Naive thymus-derived CD8-positive, alpha-beta T cell (primary cell): ENCODE measurements at places on chromosomes 12 and 14. TPM values are rescaled to one million over a fixed set of nuclear protein-coding genes. Genes with fewer than 3 reads are reported as not detected.
A peak's percentile ranks its signal among the peaks of the same experiment; 100 is the strongest.

The EPYC gene
- total RNA-seq: not detected

The PRKCH gene
- 284 TPM for total RNA-seq

The ZDHHC22 gene
- total RNA-seq: not detected

The GPD1 gene
- 1.5 TPM for total RNA-seq

The GALNT16 gene
- total RNA-seq: not detected

The PLD4 gene
- 2.2 TPM for total RNA-seq

The MYO1H gene
- not detected for total RNA-seq

The SOCS2 gene
- total RNA-seq: 2.9 TPM

The CABP1 gene
- total RNA-seq: not detected

The SERPINA10 gene
- not detected for total RNA-seq

The GPR132 gene
- total RNA-seq: 36.3 TPM

The BCL2L2 gene
- 4.2 TPM for total RNA-seq

GRCh38 chr14:92659765-92660561 is 88.5 kb downstream of the LGMN start:
- peaks cover 95% of the 10 kb centered on the region for H3K36me3 ChIP-seq
- peaks cover 99% of the 10 kb centered on the region for H3K4me1 ChIP-seq
- peak overlapping the region; percentile 87 for H3K27ac ChIP-seq
- DNase-seq: no peak
- peak overlapping the region; percentile 100 for H3K4me3 ChIP-seq
- H3K27me3 ChIP-seq: no peaks in the 10 kb centered on the region

- H3K36me3 ChIP-seq: no peaks in the 10 kb centered on the region
- peaks cover 36% of the 10 kb centered on the region for H3K4me1 ChIP-seq
- H3K4me3 ChIP-seq: peak overlapping the region; percentile 97
- H3K27ac ChIP-seq: peak overlapping the region; percentile 99
These were observed 620 bp downstream of the YBX3 start for GRCh38 chr12:10722502-10722904.

- no peak overlapping the region for H3K27ac ChIP-seq
- no peaks in the 10 kb centered on the region for H3K36me3 ChIP-seq
- no peaks in the 10 kb centered on the region for H3K27me3 ChIP-seq
These were observed 84.2 kb downstream of the DENND5B start for GRCh38 chr12:31506515-31507306.

- H3K4me1 ChIP-seq: no peaks in the 10 kb centered on the region
- no peaks in the 10 kb centered on the region for H3K36me3 ChIP-seq
- H3K4me3 ChIP-seq: no peak overlapping the region
- H3K27me3 ChIP-seq: no peaks in the 10 kb centered on the region
- H3K27ac ChIP-seq: no peak overlapping the region
These were observed 56.4 kb downstream of the IFT81 start for GRCh38 chr12:110180591-110181005.

DNA sequence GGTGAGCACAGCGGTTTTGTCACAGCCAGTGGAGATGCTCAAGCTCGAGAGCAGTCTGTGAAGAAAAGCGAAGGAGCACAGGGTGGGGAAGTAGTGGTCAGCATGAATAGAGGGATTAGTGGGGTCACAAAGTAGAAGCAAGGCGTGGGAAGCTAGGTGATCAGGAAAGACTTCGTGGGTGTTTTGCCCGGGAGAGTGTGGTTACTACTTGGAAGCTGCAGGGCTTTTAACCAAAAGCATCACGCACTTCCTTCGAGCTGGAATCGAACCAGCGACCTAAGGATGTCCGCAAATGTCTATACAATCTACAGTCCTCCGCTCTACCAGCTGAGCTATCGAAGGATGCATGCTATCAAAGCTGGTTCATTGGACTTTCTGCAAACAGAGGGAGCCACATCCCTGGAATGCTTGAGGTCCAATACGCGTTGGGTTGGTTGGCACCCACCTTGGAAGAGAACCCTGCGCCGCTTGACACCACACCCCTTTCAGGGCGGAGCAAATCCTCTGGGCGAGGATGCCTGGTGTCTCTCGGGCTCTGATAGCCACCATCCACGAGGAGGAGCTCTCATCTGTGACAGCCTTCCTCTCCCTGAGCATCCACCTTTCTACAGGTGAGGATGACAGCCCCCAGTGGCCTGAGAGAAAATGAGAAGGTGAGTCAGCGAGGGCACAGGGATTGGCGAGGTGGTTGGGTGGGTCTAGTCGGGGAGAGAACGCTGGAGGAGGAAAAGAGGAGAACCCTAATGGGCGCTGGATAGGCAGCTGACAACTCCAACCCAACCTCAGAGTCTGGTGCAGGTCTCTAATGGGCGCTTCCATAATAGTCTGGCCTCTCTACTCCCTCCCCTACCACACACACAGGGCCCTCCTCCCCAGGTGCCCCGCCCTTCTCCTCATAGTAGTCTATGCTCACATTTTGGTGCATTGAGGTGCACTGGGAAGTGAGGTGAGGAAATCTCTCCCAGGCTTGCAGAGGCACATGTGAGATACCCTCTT is 16.0 kb upstream of the OR6S1 start:
- peak overlapping the region; percentile 29 for H3K27ac ChIP-seq
- H3K4me1 ChIP-seq: peaks cover 22% of the 10 kb centered on the region
- H3K4me3 ChIP-seq: no peak overlapping the region
- peaks cover 50% of the 10 kb centered on the region for H3K27me3 ChIP-seq
- no peaks in the 10 kb centered on the region for H3K36me3 ChIP-seq
- no peak for DNase-seq

GRCh38 chr12:76876696-76877229 is 2.1 kb downstream of the CSRP2 start:
- peak overlapping the region; percentile 59 for H3K4me3 ChIP-seq
- H3K36me3 ChIP-seq: no peaks in the 10 kb centered on the region
- H3K27ac ChIP-seq: no peak overlapping the region

DNA sequence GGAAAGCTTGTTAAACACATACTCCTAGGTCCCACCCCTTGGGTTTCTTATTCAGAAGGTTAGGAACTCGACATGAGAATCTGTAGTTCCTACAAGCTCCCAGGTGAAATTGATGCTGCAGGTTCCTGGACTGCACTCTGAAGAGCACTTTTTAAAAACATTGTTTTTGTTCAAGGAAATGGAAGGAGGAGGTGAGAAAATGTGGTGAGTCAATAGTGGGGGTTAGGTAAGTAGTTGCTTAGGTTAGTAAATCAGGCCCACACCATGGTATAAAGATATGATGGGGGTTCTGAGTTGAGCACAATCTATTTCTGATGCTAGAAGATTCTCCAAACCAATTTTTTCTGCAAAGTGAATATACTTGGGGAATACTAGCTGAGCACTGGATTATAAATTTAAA is 450.3 kb downstream of the CCDC91 start:
- H3K27me3 ChIP-seq: no peaks in the 10 kb centered on the region
- H3K4me1 ChIP-seq: peaks cover 2% of the 10 kb centered on the region
- H3K4me3 ChIP-seq: no peak overlapping the region
- H3K36me3 ChIP-seq: no peaks in the 10 kb centered on the region

- H3K27me3 ChIP-seq: peaks cover 9% of the 10 kb centered on the region
- H3K36me3 ChIP-seq: no peaks in the 10 kb centered on the region
- H3K27ac ChIP-seq: no peak overlapping the region
- DNase-seq: no peak
- peaks cover 7% of the 10 kb centered on the region for H3K4me1 ChIP-seq
These were observed 99.9 kb downstream of the PHETA1 start for GRCh38 chr12:111268738-111269572.

- DNase-seq: no peak
- H3K4me3 ChIP-seq: no peak overlapping the region
- H3K4me1 ChIP-seq: peaks cover 9% of the 10 kb centered on the region
These were observed 39.2 kb upstream of the BMAL2 start for GRCh38 chr12:27293463-27293862.

GRCh38 chr12:116662612-116663144 is 75.2 kb downstream of the SPRING1 start:
- H3K27ac ChIP-seq: no peak overlapping the region
- H3K4me3 ChIP-seq: no peak overlapping the region
- no peaks in the 10 kb centered on the region for H3K4me1 ChIP-seq
- no peaks in the 10 kb centered on the region for H3K36me3 ChIP-seq
- DNase-seq: no peak

DNA sequence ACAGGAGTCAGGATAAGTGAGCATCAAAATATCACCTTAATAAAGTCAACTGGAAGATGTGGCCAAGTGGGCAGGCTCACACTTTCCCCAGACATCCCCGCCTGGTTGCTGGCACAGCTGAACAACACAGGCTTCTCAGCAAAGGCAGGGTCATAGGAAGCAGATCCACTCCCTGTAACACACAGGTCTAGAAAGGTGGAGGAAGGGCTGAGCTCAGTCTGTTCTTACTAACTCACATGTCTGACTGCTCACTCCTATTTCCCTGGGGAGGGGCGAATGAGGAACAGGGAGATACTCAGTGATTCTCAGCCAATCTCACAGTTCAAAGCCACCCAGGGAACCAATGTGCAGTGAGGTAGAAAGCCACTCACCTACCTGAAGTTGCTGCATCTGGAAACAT is 45.0 kb upstream of the AMN1 start:
- H3K27ac ChIP-seq: peak overlapping the region; percentile 56
- H3K4me1 ChIP-seq: peaks cover 24% of the 10 kb centered on the region
- DNase-seq: no peak
- no peak overlapping the region for H3K4me3 ChIP-seq
- H3K27me3 ChIP-seq: no peaks in the 10 kb centered on the region

DNA sequence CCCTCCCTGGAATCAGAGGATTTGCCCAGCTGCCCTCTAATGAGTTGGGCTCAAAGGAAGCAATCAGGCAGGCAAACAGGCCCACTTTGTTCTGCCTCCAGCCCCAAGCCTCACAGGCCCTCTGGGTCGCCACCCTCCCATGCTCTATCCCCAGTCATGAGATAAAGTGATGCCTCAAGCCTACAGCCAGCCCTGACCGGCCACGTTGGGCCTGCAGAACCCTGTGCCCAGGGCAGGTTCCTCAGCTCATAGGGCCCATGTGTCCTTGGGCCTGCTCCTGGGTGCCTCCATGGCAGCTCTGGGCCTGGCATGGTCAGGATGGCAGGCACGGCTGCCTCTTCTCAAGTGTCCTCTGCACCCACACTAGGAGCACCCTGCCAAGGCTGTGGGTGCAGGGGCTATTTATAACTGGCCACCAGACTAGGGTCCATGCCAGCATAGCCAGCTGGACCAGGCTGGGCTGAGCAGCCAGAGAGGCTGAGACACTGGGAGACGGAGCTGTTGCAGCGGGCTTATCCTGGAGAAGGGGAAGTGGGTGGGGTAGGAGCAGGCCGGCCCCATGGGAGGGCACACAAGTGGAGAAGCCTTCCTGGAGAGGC is 20.2 kb downstream of the HDAC7 start:
- H3K27me3 ChIP-seq: no peaks in the 10 kb centered on the region
- H3K36me3 ChIP-seq: peaks cover 33% of the 10 kb centered on the region
- no peak overlapping the region for H3K4me3 ChIP-seq
- H3K27ac ChIP-seq: peak overlapping the region; percentile 81

- peaks cover 11% of the 10 kb centered on the region for H3K4me1 ChIP-seq
- H3K4me3 ChIP-seq: no peak overlapping the region
- DNase-seq: no peak
- no peak overlapping the region for H3K27ac ChIP-seq
These were observed 165.7 kb downstream of the CAND1 start for GRCh38 chr12:67434671-67435370.

- DNase-seq: peak; percentile 22
- no peaks in the 10 kb centered on the region for H3K27me3 ChIP-seq
- peak overlapping the region; percentile 82 for H3K27ac ChIP-seq
- peak overlapping the region; percentile 97 for H3K4me3 ChIP-seq
These were observed 3.3 kb downstream of the FBXL14 start for GRCh38 chr12:1591034-1591433.

- no peak overlapping the region for H3K4me3 ChIP-seq
- H3K4me1 ChIP-seq: no peaks in the 10 kb centered on the region
- no peaks in the 10 kb centered on the region for H3K36me3 ChIP-seq
- H3K27ac ChIP-seq: no peak overlapping the region
These were observed 425.2 kb downstream of the EGLN3 start for GRCh38 chr14:33525626-33526025.

DNA sequence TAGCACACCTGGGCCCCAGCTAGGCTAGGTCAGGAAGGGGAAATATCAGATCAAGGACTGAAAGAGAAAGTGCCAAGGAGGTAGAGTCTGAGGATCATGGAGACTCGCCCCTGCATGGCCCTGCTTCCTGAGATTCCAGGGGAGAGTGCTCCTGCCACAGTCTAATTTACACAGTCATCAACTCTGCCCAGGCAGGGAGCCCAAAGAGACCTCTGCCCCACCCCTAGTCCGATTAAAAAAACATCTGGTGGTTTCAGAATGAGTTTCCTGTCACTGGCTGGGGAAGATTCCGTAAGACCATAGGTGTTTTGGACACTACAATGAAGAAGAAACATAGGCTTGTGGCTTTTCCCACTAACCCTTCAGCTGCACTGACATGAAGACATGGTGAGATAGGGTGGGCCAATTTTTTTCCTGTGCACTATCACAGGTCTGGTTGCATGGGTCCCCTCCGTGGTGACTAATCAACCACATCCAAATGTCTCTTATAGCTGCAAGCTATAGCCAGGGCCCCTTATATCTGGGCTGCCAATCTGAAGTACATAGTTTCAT is 31.5 kb upstream of the GZMB start:
- H3K27me3 ChIP-seq: peaks cover 16% of the 10 kb centered on the region
- peaks cover 20% of the 10 kb centered on the region for H3K4me1 ChIP-seq
- peak overlapping the region; percentile 71 for H3K27ac ChIP-seq
- peak overlapping the region; percentile 36 for H3K4me3 ChIP-seq

- H3K4me3 ChIP-seq: no peak overlapping the region
- DNase-seq: no peak
- H3K36me3 ChIP-seq: no peaks in the 10 kb centered on the region
- peaks cover 10% of the 10 kb centered on the region for H3K4me1 ChIP-seq
- peaks cover 22% of the 10 kb centered on the region for H3K27me3 ChIP-seq
These were observed 10.4 kb downstream of the BEST3 start for GRCh38 chr12:69688471-69689427.

DNA sequence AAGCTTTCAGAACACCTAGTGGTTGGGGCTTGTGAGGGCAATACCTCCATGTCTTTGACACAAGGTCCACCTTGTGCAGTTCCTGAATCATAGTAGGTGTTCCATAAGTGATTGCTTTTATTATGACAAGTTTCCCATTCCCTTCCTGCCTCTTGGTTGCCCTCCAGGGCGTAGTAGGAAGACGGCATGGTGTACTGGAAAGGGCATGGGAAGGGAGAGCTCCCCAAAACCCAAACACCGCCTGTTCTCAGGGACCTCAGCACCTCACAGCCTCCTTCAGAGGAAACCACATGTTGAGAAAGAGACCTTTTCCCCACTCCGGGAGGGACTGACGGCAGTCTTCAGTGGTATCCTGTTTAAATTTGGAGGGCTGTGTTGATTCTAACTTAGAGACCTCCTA is 21.1 kb downstream of the EVL start:
- H3K36me3 ChIP-seq: peaks cover 21% of the 10 kb centered on the region
- H3K4me3 ChIP-seq: peak overlapping the region; percentile 59
- H3K27ac ChIP-seq: peak overlapping the region; percentile 99
- H3K4me1 ChIP-seq: peaks cover 45% of the 10 kb centered on the region

DNA sequence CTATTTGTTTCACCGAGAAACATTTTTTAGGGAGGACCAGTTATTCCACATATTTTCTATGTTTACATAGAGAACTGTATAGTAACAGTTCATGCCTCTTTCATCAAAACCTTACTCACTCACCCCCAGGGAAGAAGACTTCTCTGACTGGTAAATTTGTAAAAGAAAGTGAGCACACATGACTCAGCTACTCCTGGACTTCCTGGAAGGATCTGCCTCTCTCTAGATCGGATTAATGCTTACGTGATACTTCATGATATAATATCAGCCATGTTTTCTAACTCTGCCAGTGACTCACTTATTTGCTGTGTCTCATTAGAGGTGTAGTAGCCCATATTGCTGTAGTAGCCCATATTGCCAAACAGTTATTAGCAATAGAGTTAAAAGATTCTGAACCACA is 494.3 kb upstream of the ATXN7L3B start:
- DNase-seq: no peak
- H3K27ac ChIP-seq: no peak overlapping the region
- H3K27me3 ChIP-seq: no peaks in the 10 kb centered on the region
- H3K36me3 ChIP-seq: no peaks in the 10 kb centered on the region

- peaks cover 5% of the 10 kb centered on the region for H3K4me1 ChIP-seq
- DNase-seq: no peak
- H3K27me3 ChIP-seq: no peaks in the 10 kb centered on the region
- H3K36me3 ChIP-seq: no peaks in the 10 kb centered on the region
- no peak overlapping the region for H3K27ac ChIP-seq
These were observed 337 bp downstream of the ZC2HC1C start for GRCh38 chr14:75069811-75070145.
